Stimulated activated CD4-positive, alpha-beta T cell treated with anti-CD3 and anti-CD28 coated beads, Interleukin-12 subunit alpha, Interleukin-12 subunit beta, amount 100 ng/mL, for 4 hours (primary cell): ENCODE measurements at places on chromosomes 1 and 21.

GRCh38 chr1:54460351-54460750, 54.2 kb upstream of the SSBP3 start:
- DNase-seq = no peak

DNA sequence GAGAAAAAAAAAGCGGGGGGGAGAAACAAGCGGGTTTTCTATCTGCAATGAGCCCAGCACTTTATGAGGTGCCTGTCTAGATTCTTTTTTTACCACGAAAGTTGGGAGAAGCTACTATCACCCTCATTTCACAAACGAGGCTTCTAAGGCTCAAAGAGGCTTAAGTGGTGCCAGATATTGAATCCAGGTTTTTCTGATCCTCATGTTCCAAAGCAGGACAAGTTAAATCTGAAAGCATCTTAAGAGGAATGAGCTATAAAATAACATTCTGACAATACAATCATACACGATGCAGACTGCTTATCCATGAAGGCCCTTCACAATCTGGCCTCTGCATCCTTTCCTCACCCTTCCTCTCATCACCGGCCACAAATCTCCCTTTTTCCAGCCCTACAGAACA, 549.1 kb downstream of the SMYD3 start:
- DNase-seq = no peak

DNA sequence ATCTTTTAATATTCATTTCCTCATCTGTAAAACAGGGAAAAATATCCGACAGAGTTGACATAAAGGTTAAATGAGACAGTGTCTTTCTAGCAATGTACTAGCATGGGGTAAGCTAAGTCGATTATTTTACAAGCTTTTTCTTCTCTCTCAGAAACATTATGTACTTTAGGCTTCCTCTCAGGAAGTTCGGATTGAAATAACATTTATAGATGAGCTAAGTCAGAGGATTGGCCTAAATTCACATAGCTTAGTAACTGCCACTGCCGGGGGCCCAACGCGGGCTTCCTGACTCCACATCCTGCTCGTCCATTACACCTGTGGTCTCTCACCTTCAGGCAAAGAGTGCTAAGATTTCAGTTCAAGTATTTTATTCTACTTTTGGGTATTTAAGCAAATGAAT, 462.3 kb upstream of the NFIA start:
- DNase-seq = no peak

DNA sequence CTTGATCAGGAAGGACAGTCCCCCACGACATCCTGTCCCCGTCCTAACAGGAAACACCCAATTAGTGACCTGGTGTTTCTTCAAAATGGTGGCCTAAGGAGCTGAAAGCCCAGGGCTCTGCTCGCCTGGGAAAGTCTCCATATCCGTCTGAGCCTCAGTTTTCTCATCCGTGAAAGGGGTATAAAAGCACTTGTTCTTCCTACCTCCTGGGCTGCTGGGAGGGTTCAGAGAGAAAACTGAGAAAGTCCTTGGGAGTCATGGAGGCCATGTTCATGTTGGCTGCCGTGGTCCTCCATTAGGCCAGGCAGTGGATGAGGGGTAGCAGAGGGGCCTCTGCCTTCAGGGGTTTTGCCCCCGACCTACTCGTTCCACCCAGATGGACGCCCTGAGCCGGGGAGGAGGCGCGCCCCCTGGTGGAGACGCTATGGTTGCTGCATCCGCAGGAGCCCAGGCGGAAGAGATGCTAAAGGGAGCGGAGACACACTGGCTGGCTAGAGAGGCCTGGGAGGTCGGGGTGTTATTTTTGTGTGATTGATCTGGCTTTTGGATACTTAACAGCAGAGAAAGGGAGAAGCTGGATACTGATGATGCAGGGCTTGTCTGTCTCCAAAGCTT, 113.5 kb downstream of the PRDM2 start:
- DNase-seq = peak; percentile 66

GRCh38 chr1:229203030-229203751, 67.7 kb upstream of the RAB4A start:
- DNase-seq = no peak

DNA sequence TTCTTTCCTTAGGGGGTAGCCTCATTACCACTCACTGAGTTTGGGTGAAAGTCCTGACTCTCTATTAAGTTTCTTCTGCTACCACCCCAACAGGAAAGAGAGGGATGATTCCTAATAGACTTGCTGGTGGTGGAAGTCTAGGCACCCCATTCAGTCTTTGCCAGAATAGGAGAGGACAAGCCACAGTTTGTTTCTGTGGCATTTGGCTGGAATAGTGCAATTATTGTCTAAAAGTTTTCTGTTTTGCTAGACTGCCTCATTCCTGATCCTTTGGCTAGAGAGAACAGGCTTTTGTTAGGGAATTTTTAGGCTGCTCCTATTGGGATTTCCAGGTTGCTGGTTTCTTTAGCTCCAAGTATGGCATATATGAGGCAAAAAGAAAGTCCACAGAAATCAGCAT, 9.9 kb upstream of the HJV start:
- DNase-seq = no peak

GRCh38 chr1:227065311-227065710, 125.2 kb downstream of the COQ8A start:
- DNase-seq = no peak

GRCh38 chr1:168792142-168792541, 63.1 kb upstream of the DPT start:
- no peak for DNase-seq

GRCh38 chr1:93904228-93904627, 5.0 kb downstream of the GCLM start:
- no peak for DNase-seq

- no peak for DNase-seq
Measured at GRCh38 chr21:34574601-34575529, 40.0 kb downstream of the RCAN1 start.
